ENCODE measurements at places on chromosomes 4 and X.

GRCh38 chr4:96035727-96036126 is 195.8 kb downstream of the PDHA2 start:
- no peak for DNase-seq

GRCh38 chr4:153318696-153319320 is 25.7 kb upstream of the MND1 start:
- DNase-seq: no peak

GRCh38 chrX:132206259-132206658 is 13.0 kb downstream of the RAP2C start:
- no peak for DNase-seq

GRCh38 chrX:77446908-77447652 is at the start of gene FGF16:
FGF16 (plus strand) TSS chrX:77447389; CDS start chrX:77447675, 286 bp downstream.
- no peak for DNase-seq

- DNase-seq: no peak
These were observed 26.7 kb downstream of the OTC start for GRCh38 chrX:38379088-38379487.

- DNase-seq: no peak
These were observed 28.3 kb downstream of the PRMT9 start for GRCh38 chr4:147655639-147656038.

GRCh38 chr4:12446657-12447185 is 1018.0 kb upstream of the HS3ST1 start:
- DNase-seq: no peak

GRCh38 chrX:46959101-46959500 is 46.9 kb downstream of the JADE3 start:
- DNase-seq: no peak

DNA sequence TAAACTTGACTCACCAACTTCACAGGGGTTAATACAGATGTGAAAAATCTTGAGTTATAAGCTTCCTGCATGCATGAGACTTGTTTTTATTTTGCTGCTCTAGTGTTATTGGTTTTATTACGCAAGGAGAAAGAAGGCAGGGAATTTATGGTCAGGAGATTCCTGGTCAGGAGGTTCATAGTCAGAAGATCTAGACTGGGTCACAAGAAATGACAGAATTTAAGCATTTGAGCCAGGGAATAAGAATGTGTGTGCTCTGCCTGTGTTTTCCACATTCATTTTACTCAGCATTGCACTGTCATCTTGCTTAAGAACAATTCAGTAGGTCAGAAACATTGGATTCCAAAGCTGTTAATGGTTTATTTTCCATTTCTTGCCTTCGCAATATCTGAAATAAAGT is 2522.1 kb downstream of the ARAP2 start:
- no peak for DNase-seq

DNA sequence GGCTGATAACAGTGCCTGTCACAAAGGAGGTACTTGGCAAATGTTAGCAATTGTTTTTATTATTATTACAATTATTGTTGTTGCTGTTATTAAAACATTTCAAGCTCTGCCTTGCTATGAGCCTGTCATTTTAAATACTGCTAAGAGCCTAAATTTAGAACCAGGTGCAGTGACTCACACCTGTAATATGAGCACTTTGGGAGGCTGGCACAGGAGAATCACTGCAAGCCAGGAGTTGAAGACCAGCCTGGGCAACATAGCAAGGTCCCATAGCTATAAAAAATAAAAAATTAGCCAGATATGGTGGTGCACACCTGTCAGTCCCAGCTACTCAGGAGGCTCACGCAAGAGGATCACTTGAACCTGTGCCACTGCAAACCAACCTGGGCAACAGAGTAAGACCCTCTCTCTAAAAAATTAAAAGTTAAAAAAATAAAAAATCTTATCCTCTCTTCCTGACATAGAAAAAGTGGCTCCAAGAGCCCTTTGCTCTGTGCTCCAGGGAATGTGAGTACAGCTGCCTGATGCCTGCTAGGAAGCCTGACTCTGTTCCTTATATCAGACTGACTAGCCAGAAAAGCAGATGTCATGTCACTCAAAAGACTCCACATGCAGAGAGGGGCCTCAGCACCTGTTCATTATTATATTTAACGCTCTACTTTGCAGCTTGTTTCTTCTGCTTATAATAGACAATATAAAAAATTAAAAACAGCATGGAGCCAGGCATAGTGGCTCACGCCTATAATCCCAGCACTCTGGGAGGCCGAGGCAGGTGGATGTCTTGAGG is 234.0 kb downstream of the OPHN1 start:
- DNase-seq: no peak

All from stimulated activated CD4-positive, alpha-beta T cell treated with anti-CD3 and anti-CD28 coated beads, Interleukin-15, amount 100 ng/mL, for 1 hour (primary cell).